ENCODE measurements at places on chromosomes 4 and X.

DNA sequence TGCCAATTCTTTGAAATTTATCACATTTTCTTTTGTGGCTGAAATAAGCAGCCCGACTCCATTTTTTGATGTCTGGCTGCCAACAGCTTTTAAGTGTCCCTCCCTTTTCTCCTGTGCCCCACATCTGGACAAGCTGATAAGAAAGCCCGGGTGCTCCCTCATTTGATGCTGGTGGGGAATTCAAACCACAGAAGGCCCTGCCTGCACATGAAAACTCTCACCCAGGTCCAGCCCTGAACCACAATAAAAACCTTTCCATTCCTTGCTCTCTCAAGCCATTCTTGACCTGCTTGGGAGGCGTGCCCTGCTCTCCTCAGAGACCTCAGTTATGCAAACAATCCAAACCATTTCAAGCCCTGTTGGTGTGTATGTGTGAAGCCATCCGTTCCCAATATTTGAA is 93.9 kb downstream of the FAM53A start:
- DNase-seq: no peak

GRCh38 chr4:104901961-104902605 is 244.6 kb upstream of the TET2 start:
- DNase-seq: no peak

DNA sequence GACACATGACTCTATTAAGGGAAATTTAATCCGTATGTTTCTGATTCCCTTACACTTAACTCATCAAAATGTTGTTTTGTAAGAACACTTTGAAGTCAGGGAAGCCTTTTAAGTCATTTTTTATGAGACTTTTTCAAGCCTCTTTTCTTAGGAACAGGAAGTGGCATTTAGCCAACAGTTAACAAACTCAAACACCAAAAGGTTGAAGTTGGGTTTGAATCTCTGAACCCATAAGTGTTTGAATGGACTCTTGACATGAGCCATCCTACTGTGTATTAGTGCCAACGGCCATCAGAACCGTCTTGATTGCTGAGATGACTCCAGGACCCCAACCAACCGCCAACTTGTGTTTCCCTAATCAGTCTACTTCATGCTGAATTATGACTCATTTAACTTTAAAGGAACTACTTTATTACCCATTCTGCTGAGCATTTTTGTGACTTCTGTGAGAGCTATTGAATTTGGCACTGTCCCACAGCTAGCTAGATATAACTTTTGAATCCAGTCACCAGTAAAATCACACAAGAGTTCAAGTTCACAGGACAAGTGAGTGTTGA is 209.1 kb upstream of the FAT1 start:
- DNase-seq: no peak

GRCh38 chr4:159097785-159098184 is 5.1 kb upstream of the RAPGEF2 start:
- DNase-seq: no peak

DNA sequence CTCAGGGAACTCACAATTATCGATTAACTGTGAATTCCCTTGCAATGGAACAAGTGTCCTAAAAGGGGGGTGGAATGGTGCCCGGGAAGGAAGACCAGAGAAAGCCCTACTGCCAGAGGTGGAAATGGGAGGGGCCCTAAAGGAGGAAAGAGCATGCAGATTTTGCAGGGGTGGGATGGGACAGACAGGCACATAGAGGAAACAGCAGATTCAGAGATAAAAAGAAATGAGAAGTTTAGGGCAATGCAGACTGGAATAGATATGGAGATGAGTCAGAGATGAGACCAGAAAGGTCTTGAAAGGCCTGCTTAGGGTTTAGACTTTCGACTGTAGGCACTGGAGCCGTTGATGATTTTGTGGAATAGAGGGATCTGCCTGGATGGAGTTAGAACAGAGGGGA is 57.4 kb upstream of the PITX2 start:
- no peak for DNase-seq

DNA sequence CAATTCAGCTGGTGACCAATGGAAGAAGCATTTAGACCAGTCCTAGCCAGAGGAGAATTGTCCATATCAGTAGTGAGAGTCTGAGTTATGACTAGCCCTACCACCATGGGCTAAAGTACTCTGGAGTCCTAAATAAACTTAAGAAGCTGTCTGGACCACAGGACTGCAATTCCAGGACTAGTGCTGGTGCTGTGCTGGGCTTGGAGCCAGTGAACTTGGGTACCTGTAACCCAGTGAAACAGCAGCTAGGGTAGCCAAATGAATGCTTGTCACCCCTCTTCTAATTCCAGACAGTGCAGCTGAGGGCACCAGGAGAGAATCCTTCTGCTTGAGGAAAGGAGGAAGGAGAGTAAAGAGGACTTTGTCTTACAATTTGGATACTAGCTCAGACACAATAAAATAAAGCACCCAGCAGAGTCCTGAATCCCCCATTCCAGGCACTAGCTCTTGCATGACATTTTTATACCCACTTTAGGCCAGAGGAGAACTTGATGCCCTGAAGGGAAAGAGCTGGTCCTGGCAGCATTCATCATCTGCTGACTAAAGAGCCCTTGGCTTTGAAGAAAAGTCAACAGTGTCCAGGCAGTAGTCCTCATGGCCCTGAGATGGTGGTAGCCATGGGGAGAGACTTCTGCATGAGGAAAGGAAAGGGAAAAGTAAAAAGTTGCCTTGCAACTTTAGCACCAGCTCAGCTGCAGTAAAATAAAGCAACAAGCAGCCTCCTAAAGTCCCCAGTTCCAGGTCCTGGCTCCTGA is 2675.7 kb downstream of the PCDH7 start:
- DNase-seq: no peak

- no peak for DNase-seq
These were observed 122.1 kb downstream of the TBL1X start for GRCh38 chrX:9586992-9587392.

Measured in progenitor cell of endocrine pancreas (in vitro differentiated cells).